ENCODE measurements at places on chromosomes 2 and 18. TPM values are rescaled to one million over a fixed set of nuclear protein-coding genes. Genes with fewer than 3 reads are reported as not detected.

GRCh38 chr2:219086196-219086595 is 25.5 kb upstream of the IHH start:
- DNase-seq, result no peak

- DNase-seq, result no peak
These were observed 71.5 kb downstream of the BABAM2 start for GRCh38 chr2:27962006-27962405.

DNA sequence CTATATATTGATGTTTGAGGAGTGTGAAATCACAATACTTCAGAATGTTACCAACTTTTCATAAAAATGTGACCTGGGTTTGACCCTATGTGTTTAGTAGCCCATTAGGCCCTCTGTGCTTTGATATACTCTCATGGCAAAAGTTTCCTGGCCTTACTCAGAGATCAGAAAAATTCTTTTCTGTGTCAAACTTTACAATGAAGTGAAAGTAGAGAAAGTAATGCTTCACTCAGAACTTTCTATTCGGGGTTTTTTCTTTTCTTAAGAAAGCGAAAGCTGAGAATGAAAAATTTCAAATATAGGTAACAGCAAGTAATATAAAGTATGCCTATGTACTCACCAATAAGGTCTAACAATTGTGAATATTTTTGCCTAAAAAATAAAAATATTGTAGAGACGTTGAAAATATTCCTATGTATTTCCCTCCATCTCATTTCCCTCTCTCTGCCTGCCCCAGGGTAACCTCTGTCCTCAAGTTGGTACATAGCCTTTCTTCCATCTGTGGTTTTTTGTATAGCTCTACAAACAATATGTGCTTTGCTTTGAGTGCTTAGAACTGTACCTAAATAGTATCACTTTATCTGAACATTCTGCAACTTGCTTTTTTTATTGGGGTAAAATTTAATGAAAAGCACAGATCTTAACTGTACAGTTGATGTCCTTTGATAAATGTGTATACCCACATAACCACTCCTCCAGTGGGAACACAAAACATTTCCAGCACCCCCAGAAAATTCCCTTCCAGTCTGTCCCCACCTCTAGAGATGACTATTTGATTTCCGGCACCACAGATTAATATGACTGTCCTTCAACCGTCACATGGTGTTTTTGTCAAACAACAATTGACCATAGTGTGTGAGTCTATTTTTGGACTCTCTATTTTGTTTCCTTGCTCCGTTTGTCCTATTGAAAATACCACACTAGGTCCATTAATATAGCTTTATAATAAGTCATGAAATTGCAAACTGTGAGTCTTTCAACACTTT is 10.3 kb upstream of the ACKR3 start:
- DNase-seq, result no peak

GRCh38 chr2:20193185-20193584 is 31.7 kb downstream of the SDC1 start:
- DNase-seq, result no peak

- no peak for DNase-seq
These were observed 309.1 kb downstream of the MYCN start for GRCh38 chr2:16249246-16250055.

DNA sequence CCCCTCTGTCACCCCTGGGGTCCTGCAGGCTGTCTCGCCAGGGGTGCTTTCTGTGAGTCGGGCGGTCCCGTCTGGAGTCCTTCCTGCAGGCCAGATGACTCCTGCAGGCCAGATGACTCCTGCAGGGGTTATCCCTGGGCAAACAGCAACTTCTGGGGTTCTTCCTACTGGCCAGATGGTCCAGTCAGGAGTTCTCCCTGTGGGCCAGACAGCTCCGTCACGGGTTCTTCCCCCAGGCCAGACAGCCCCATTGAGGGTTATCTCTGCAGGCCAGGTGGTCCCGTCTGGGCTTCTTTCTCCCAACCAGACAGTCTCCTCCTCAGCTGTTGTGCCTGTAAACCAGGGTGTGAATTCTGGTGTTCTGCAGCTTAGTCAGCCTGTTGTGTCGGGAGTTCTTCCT is 27.6 kb downstream of the ADNP2 start:
- DNase-seq, result no peak

The OR6B3 gene
- polyA plus RNA-seq, result not detected

The NCKAP5 gene
- 4.3 TPM for polyA plus RNA-seq

The YES1 gene
- polyA plus RNA-seq, result 64.1 TPM

The ASB18 gene
- polyA plus RNA-seq, result 9.6 TPM

The POU3F3 gene
- polyA plus RNA-seq, result 0.57 TPM

The GALNT13 gene
- polyA plus RNA-seq, result 0.51 TPM
